ENCODE measurements at places on chromosomes 5 and 9. TPM values are rescaled to one million over a fixed set of nuclear protein-coding genes. Genes with fewer than 3 reads are reported as not detected.
A peak's percentile ranks its signal among the peaks of the same experiment; 100 is the strongest.

The NTNG2 gene
- total RNA-seq = not detected

The GRIA1 gene
- total RNA-seq = not detected

The NUTM2G gene
- not detected for total RNA-seq

The GFI1B gene
- total RNA-seq = 0.05 TPM

The FRRS1L gene
- total RNA-seq = not detected

The OLFML2A gene
- 7.8 TPM for total RNA-seq

The PCDHA5 gene
- not detected for total RNA-seq

The NUTM2F gene
- total RNA-seq = not detected

The CCNI2 gene
- total RNA-seq = not detected

The SQSTM1 gene
- 772 TPM for total RNA-seq

- no peak for DNase-seq
- H3K36me3 ChIP-seq = no peaks in the 10 kb centered on the region
- no peak overlapping the region for H3K4me3 ChIP-seq
- no peak overlapping the region for H3K27ac ChIP-seq
- no peaks in the 10 kb centered on the region for H3K27me3 ChIP-seq
- H3K4me1 ChIP-seq = no peaks in the 10 kb centered on the region
Measured at GRCh38 chr5:100709771-100710170, 174.6 kb downstream of the FAM174A start.

GRCh38 chr5:142143878-142144277 lies 35.3 kb downstream of the NDFIP1 start:
- H3K27me3 ChIP-seq = no peaks in the 10 kb centered on the region
- peaks cover 69% of the 10 kb centered on the region for H3K36me3 ChIP-seq
- H3K4me1 ChIP-seq = no peaks in the 10 kb centered on the region
- no peak for DNase-seq

DNA sequence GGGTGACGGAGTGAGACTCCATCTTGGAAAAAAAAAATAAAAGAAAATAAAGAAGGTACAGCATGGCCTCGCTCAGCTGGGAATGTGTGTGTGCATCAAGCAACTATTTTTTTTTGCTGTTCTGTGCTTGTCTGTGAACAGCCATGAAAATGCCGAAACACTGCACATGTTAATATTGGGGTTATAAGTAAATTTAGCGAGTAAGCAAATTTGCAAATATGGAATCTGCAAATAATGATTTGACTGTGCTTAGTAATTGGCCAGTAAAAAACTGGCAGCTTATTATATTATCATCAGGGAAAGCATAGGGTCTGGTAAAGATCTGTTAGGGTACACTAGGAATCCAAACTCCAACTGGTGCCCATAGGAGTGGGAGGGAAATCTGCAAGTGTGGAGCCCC lies 278.1 kb upstream of the KLF4 start:
- no peaks in the 10 kb centered on the region for H3K27me3 ChIP-seq
- no peak overlapping the region for H3K27ac ChIP-seq
- DNase-seq = no peak
- H3K36me3 ChIP-seq = no peaks in the 10 kb centered on the region
- no peaks in the 10 kb centered on the region for H3K4me1 ChIP-seq

DNA sequence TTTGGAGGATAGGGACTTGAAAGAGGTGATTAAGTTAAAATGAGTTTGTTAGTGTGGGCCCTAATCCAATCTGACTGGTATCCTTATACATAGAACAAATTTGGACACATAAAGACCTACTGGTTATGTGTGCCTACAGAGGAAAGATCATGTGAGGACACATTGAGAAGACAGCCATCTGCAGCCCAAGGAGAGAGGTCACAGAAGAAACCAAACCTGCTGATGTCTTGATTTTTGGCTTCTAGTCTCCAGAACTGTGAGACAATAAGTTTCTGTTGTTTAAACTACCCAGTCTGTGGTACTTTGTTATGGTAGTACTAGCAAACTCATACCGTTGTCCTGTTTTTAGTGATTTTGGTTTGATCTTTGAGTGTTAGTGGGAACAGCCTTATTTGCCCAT lies 18.3 kb downstream of the RNF180 start:
- H3K4me3 ChIP-seq = no peak overlapping the region
- no peaks in the 10 kb centered on the region for H3K36me3 ChIP-seq
- no peak overlapping the region for H3K27ac ChIP-seq
- no peaks in the 10 kb centered on the region for H3K27me3 ChIP-seq

- H3K4me1 ChIP-seq = no peaks in the 10 kb centered on the region
- H3K27ac ChIP-seq = no peak overlapping the region
- H3K27me3 ChIP-seq = no peaks in the 10 kb centered on the region
Measured at GRCh38 chr9:89805571-89806292, 200.9 kb downstream of the GADD45G start.

DNA sequence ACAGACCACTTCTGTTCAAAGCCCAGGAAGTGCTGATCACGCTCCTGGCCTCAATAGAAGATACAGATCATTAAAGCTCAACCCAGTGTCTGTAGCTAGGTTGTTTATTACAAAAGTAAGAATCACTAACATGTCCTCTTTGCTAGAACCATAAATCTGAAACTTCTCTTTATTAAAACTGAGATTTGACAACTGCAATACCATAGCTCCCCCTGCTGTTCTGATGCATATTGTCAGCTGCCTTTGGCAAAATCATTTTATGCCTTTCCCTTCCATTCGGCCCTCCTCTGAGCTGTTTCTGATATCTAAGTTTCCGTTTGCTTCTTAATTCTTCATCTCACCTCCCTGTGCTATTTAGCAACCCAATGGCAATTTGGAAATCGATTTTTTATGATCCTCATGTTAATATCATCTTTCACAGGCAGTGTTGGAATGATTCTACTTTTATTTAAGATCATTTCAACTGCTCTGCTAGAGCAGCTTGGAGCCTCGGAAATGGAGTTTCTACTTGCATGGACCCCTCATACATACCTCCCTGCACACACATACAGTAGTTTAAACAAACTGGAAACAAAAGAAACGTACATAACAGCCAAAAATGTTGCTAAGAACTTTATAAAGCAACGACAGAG lies 998.8 kb downstream of the MAT2B start:
- no peak overlapping the region for H3K4me3 ChIP-seq
- H3K27ac ChIP-seq = no peak overlapping the region
- H3K36me3 ChIP-seq = no peaks in the 10 kb centered on the region
- DNase-seq = peak; percentile 45
- H3K27me3 ChIP-seq = no peaks in the 10 kb centered on the region
- H3K4me1 ChIP-seq = no peaks in the 10 kb centered on the region

DNA sequence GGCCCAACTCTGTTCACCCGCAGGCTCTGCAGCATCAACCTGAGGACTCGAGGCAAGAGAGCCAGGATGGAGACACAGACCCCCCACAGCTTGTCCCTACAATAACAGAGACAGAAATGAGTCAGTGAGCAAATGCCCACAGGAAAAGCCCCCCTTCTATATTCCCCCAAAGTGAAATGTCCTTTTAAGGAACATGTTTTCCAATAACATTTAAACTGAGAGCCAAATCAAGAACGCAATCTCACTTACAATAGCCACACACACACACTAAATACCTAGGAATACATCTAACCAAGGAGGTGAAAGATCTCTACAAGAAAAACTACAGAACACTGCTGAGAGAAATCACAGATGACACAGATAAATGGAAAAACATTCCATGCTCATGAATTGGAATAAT lies 49.0 kb downstream of the TEX10 start:
- H3K27me3 ChIP-seq = no peaks in the 10 kb centered on the region
- H3K4me3 ChIP-seq = no peak overlapping the region
- peak overlapping the region; percentile 5 for H3K27ac ChIP-seq
- H3K4me1 ChIP-seq = peaks cover 29% of the 10 kb centered on the region
- peaks cover 69% of the 10 kb centered on the region for H3K36me3 ChIP-seq
- peak; percentile 54 for DNase-seq

- DNase-seq = peak; percentile 84
- no peaks in the 10 kb centered on the region for H3K36me3 ChIP-seq
- H3K27ac ChIP-seq = peak overlapping the region; percentile 20
- H3K27me3 ChIP-seq = no peaks in the 10 kb centered on the region
- no peak overlapping the region for H3K4me3 ChIP-seq
Measured at GRCh38 chr5:55897905-55898304, 46.7 kb downstream of the IL31RA start.

GRCh38 chr5:56264417-56265025 lies 31.4 kb upstream of the ANKRD55 start:
- peaks cover 11% of the 10 kb centered on the region for H3K4me1 ChIP-seq
- H3K27me3 ChIP-seq = no peaks in the 10 kb centered on the region
- DNase-seq = peak; percentile 23
- no peak overlapping the region for H3K27ac ChIP-seq
- H3K4me3 ChIP-seq = no peak overlapping the region

DNA sequence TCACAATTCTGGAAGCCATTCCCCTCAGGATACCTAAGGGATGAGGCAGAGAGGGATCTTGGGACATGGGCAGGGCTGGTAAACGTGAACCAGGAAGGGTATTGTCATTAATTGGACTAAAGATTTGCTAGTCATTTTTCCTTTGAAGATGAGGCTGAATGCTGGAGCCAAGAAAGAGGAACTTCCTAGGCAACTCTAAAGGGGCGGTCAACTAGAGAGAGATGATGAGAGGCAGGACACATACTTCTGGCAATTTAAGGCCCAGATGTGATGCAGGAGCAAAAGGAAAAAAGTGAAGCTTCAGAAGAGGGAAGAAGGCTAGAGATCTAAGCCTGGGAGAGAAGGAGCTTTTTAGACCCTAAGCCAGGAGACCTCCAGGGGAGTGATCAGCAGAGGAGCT lies 5.6 kb downstream of the GBA2 start:
- peaks cover 37% of the 10 kb centered on the region for H3K36me3 ChIP-seq
- H3K4me3 ChIP-seq = no peak overlapping the region
- no peaks in the 10 kb centered on the region for H3K27me3 ChIP-seq
- H3K27ac ChIP-seq = no peak overlapping the region
- peaks cover 15% of the 10 kb centered on the region for H3K4me1 ChIP-seq

DNA sequence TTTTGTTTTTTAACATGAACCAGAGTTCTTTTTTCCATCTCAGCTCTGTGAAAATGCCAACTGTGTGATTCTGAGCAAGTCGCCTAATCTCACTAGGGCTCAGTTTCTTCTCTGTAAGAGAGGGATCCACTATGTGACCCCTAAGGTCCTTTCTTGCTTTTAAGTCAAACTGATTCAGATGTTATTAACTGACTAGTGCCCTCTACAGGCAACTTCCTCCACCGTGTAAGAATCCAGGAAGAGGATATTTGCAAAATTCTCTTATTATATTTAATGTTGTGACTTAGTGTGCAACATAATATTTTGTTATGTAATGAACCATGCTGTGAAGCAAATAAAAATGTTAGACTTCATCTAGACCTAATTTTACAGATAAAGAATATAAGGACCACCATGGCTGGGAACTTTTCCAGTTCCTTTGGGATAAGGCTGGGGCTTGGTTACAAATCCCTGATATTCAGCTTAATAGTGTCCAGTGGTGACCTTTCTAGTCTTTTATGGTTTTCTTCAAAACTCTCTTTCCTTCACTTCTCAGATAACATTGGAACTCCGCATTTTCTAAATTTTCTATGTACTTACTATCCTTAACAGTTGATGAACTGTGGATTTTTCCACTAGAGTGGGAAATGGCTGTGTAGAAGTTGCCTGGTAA lies 244.7 kb downstream of the PIK3R1 start:
- H3K4me1 ChIP-seq = no peaks in the 10 kb centered on the region
- peak; percentile 40 for DNase-seq
- H3K27me3 ChIP-seq = no peaks in the 10 kb centered on the region
- no peaks in the 10 kb centered on the region for H3K36me3 ChIP-seq
- no peak overlapping the region for H3K4me3 ChIP-seq

- H3K36me3 ChIP-seq = no peaks in the 10 kb centered on the region
- H3K4me1 ChIP-seq = peaks cover 9% of the 10 kb centered on the region
Measured at GRCh38 chr5:132009706-132010405, 1.6 kb downstream of the ACSL6 start.

DNA sequence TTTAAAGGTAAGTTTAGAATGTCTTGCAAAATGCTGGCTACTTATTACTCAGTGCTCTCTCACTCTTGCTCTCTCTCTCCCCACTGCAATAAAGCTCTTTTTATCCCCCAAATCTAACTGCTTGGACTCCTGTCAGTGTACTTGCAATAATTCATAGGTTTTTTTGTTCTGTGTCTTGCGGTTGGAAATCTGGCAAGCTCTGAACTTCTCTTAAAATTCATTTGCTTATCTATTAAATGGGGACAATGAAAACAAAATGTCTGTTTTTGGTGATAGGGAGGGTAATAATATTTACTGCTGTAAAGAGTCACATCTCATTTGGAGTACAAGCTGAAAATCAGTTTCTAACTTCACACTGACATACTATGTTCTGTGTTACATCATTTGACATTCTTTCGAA lies 18.7 kb upstream of the OR13D1 start:
- no peaks in the 10 kb centered on the region for H3K4me1 ChIP-seq
- H3K27me3 ChIP-seq = peaks cover 2% of the 10 kb centered on the region
- no peak overlapping the region for H3K4me3 ChIP-seq

DNA sequence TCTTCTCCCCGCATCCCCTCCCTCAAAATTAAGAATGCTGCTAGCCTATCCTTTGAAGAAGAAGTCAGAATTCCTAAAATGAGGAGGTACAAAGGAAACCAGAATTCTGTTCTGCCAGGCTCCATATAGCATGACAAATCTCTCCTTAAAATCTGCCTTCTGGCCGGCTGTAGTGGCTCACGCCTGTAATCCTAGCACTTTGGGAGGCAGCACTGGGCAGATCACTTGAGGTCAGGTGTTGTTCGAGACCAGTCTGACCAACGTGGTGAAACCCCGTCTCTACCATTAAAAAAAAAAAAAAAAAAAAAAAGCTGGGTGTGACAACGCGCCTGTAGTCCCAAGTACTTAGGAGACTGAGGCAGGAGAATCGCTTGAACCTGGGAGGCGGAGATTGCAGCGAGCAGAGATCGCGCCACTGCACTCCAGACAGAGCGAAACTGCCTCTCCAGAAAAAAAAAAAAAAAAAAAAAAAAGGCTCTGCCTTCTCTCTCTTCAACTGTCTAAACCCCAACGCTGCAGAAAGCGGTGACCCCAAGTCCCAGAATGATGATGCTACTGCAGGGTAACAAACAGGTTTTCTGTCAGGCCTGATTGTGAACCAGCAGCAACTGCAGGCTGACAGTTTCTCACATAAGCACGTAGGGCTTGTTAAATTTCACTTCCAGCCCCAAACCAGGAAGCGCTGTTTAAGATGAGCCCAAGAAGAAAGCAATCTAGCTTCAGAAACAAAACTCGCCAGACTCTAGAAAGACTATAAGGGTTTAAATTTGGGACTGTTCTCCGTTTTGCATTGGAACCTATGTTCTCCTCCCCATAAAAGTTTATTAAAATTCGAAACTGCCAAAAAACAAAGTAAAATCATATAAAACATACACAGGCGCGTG lies 963 bp upstream of the CAST start:
- H3K4me1 ChIP-seq = peaks cover 55% of the 10 kb centered on the region
- no peaks in the 10 kb centered on the region for H3K27me3 ChIP-seq
- peaks cover 20% of the 10 kb centered on the region for H3K36me3 ChIP-seq
- peak overlapping the region; percentile 84 for H3K27ac ChIP-seq
- H3K4me3 ChIP-seq = peak overlapping the region; percentile 89

- H3K4me3 ChIP-seq = no peak overlapping the region
- no peak overlapping the region for H3K27ac ChIP-seq
- no peaks in the 10 kb centered on the region for H3K27me3 ChIP-seq
- DNase-seq = no peak
- H3K4me1 ChIP-seq = no peaks in the 10 kb centered on the region
Measured at GRCh38 chr9:35719546-35719945, 12.4 kb downstream of the TLN1 start.

Measured in SJSA1 (cell line).